ENCODE measurements at places on chromosomes 11 and 22. TPM values are rescaled to one million over a fixed set of nuclear protein-coding genes. Genes with fewer than 3 reads are reported as not detected.

DNA sequence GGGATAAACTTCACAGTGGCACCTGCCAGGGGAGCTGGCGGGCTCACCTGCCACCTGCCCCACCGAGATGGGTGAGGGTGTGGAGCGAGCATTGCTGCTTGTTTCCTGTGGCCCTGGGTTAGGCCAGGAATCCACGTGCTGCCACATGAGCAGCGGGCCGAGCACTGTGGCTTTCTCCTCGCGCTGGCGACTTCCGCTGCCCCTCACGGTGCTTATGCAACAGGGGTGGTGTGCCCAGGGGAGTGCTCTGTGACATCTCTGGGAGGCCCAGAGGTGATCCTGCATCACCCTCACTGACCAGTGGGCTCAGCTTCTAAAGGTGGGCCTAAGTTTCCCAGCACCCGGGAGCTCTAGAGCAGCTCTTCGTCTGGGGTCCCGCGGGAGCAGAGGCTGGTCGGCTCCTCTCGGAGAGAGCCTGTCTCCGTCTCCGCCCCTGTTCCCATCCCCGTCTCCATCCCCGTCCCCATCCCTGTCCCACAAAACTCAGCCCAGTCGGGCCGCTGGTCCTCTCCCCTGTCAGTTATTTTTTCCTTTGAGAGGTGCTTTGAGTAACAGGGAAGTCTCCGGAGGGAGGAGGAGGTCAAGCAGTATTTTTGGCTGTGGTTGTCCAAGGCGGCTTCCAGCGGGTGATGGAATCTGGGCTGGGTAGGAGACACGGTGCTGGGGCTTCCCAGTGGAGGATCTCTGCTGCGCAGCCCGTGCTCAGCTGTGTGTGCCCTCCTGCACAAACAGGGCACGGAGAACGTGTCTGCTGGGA is 42.5 kb downstream of the AP2A2 start:
- H3K4me3 ChIP-seq, result no peak overlapping the region
- no peaks in the 10 kb centered on the region for H3K4me1 ChIP-seq
- H3K27me3 ChIP-seq, result no peaks in the 10 kb centered on the region
- peaks cover 11% of the 10 kb centered on the region for H3K36me3 ChIP-seq
- DNase-seq, result no peak
- H3K27ac ChIP-seq, result no peak overlapping the region

- H3K36me3 ChIP-seq, result no peaks in the 10 kb centered on the region
- H3K27ac ChIP-seq, result no peak overlapping the region
- H3K4me1 ChIP-seq, result peaks cover 17% of the 10 kb centered on the region
- H3K27me3 ChIP-seq, result peaks cover 49% of the 10 kb centered on the region
Measured at GRCh38 chr11:125258291-125259032, 93.9 kb downstream of the PKNOX2 start.

DNA sequence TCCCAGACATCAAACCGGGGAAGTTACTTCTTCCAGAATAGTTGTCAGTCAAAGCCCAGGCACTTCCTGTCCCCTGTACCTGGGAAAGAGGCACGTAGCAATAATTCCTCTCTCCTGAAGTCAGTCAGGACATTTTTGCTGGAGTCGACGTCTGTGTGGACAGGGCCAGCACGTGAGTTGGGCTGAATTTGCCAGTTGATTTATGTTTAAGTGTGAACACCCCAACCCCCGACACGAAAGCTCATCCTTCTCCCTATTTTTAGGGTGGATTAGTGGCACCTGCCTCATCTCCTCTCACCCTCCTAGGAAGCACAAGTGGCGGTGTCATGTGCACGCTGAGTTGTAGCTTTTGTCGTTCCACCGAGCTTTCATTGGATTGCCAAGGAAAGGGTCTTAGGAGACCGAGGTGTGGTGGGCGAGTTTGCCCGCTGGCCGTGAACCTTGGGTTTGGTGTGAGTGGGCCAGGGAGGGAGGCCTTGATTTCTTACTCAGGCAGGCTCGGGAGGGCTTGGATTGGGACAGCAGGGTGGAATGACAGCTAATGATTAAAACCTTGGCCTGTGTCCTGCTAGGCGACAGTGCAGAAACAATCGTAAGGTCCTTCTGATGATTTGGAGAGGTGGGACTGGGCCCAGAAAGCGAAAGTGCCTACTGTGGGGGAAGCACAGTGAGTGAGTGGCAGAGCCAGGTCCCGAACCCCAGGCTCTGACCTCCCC is 87.0 kb upstream of the CRYBB3 start:
- H3K36me3 ChIP-seq, result no peaks in the 10 kb centered on the region
- H3K4me1 ChIP-seq, result peaks cover 9% of the 10 kb centered on the region
- H3K27me3 ChIP-seq, result no peaks in the 10 kb centered on the region
- DNase-seq, result no peak

GRCh38 chr11:47282462-47282861 is 12.5 kb downstream of the MADD start:
- no peak for DNase-seq

- H3K4me1 ChIP-seq, result peaks cover 29% of the 10 kb centered on the region
- no peak for DNase-seq
- H3K4me3 ChIP-seq, result no peak overlapping the region
- H3K36me3 ChIP-seq, result no peaks in the 10 kb centered on the region
- no peak overlapping the region for H3K27ac ChIP-seq
Measured at GRCh38 chr11:62926680-62927455, 5.7 kb upstream of the CHRM1 start.

GRCh38 chr11:131886201-131886600 is 515.8 kb downstream of the NTM start:
- no peak overlapping the region for H3K27ac ChIP-seq
- no peak overlapping the region for H3K4me3 ChIP-seq
- no peaks in the 10 kb centered on the region for H3K27me3 ChIP-seq
- no peak for DNase-seq
- peaks cover 14% of the 10 kb centered on the region for H3K4me1 ChIP-seq

GRCh38 chr22:30250661-30251267 is 4.2 kb upstream of the LIF start:
- no peak for DNase-seq
- H3K4me3 ChIP-seq, result no peak overlapping the region
- H3K36me3 ChIP-seq, result no peaks in the 10 kb centered on the region
- peaks cover 3% of the 10 kb centered on the region for H3K4me1 ChIP-seq

DNA sequence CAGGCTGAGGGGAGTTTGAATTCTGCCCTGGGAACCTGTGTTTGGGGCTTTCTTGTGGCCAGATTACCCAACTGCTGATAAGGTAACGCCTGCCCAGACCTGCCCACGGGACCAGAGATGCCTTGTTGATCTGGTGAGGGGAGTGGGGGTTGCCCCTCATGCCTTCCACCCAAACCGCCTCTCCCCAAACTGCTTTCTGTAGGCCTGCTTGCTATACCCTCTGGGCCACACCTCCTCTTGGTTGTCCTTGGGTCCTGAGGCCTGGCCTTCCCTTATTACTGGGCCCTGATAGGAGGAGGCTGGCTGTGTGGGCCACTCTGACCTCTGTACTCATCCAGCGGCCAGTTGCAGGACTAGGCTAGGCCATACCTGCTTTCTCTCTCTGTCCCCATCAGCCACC is 3.4 kb downstream of the P2RY2 start:
- no peak for DNase-seq
- H3K4me1 ChIP-seq, result no peaks in the 10 kb centered on the region
- H3K27me3 ChIP-seq, result peaks cover 13% of the 10 kb centered on the region

- H3K27ac ChIP-seq, result no peak overlapping the region
- no peak overlapping the region for H3K4me3 ChIP-seq
- no peaks in the 10 kb centered on the region for H3K36me3 ChIP-seq
- H3K27me3 ChIP-seq, result no peaks in the 10 kb centered on the region
- H3K4me1 ChIP-seq, result peaks cover 12% of the 10 kb centered on the region
Measured at GRCh38 chr11:44575288-44575672, 9.8 kb downstream of the CD82 start.

GRCh38 chr11:128705124-128705920 is 11.4 kb downstream of the FLI1 start:
- H3K4me1 ChIP-seq, result no peaks in the 10 kb centered on the region
- no peak for DNase-seq
- H3K4me3 ChIP-seq, result no peak overlapping the region
- H3K36me3 ChIP-seq, result no peaks in the 10 kb centered on the region
- H3K27ac ChIP-seq, result no peak overlapping the region

Gene CDKN1C
- total RNA-seq, result 108 TPM

DNA sequence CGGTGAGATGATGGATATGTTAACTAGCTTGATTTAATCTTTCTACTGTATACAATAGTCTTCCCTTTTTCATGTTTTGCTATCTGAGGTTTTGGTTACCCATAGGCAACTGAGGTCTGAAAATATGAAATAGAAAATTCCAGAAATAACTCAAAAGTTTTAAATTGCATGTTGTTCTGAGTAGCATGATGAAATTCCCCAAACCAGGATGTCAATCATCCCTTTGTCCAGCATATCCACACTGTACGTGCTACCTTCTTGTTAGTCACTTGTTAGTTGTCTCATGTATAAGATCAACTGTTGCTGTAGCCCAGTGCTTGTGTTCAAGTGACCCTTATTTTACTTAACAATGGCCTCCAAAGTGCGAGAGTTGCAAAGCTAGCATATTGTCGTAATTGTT is 21.2 kb upstream of the OR10W1 start:
- H3K4me1 ChIP-seq, result no peaks in the 10 kb centered on the region
- DNase-seq, result no peak
- H3K36me3 ChIP-seq, result no peaks in the 10 kb centered on the region
- no peak overlapping the region for H3K27ac ChIP-seq

DNA sequence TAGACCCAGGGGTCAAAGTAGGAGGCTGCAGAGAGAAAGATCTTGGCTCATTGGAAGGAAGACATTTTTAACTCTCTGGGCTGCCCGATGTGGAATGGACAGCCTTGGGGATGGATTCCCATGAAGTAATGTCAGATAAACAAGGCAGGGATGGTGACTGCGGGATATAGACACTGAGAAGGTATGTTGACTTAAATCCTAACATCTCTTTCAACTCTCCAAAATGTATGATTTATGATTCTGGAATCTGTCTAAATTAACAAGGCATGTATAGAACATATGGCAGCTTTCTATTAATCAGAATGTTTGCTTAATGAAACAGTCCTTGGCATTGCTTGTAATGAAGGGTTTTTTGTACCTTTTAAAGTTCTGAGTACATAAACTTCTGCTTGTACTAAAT is 56.1 kb upstream of the VSTM5 start:
- H3K27me3 ChIP-seq, result no peaks in the 10 kb centered on the region
- no peak overlapping the region for H3K4me3 ChIP-seq

DNA sequence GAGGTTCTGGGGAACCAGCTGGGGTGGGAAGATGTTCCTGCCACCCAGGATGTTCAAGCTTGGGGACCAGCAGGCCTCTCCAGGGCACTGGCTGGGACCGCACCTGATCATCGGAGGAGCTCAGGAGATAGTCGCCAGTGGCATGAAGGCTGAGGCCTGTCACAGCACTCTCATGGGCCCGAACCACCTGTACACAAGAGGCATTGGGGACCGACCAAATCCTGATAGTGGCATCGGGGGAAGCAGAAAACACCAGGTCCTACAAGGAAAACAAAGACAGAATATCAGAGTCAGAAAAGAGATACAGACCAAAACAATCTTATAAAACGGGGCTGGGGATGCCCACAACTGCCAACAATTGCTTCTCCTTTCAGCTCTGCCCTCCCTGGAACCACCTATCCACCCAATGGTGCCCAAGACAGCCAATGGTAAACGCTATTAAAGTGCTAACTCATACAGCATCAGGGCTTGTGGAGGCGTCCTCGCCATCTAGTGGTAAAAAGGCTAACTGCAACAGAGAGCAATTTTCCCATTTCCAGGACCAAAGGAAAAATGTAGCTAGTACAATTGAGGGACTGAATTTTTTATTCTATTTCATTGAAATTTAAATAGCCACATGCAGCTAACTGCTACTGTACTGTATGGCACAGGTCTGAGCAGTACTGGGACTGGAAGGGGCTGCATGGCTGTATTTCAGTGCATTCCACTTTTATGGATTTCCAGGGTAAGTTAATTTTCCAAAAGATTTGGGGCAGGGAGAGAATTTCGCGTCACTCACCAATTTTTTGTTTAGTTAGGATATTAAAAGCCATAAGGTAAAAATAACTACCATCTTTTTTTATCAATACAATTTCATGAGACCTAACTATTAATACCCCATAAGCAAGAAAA is 7.1 kb downstream of the PRPF19 start:
- H3K27me3 ChIP-seq, result no peaks in the 10 kb centered on the region
- no peak overlapping the region for H3K4me3 ChIP-seq
- DNase-seq, result peak; percentile 77
- H3K4me1 ChIP-seq, result no peaks in the 10 kb centered on the region
- no peak overlapping the region for H3K27ac ChIP-seq

Gene PKDREJ
- total RNA-seq, result 0.07 TPM

DNA sequence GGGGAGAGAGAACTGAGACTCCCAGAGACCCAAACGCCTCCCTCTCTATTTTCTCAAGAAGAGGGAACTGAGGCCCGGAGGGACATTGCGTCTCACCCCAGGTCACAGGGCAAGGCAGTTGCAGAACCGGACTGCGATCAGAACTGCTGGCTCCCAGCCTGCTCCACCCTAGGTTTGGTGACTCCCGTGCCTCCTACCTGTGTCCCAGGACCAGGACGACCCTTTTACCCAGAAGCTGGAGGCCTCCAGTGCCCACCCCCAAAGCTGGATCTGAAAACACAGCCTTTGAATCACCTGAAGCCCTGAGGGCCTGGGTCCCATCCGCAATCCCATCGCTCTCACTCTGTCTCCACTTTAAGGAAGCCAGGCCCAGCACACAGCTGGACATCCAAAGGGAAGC is 1.4 kb downstream of the GSTT4 start:
- DNase-seq, result no peak
- no peak overlapping the region for H3K4me3 ChIP-seq
- no peak overlapping the region for H3K27ac ChIP-seq

DNA sequence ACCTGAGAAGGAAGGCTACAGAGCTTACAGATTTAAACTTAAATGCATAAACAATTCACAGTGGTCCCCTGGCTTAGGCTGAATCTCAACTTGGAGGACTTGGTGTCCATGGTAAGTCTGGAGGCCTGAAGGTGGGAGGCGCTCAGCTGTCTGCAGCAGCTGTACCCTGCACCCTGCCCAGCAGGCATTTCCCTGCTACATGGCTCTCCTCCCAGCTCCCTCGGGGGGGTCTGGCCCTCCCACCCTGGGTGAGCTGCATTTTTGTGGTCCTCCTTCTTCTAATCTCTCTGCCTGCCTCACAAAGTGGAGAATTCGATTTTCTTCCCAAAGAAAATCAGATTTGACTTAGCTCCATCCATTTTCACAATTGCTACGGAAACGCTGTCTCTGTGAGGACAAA is 273.2 kb downstream of the KIRREL3 start:
- no peak overlapping the region for H3K4me3 ChIP-seq
- no peaks in the 10 kb centered on the region for H3K36me3 ChIP-seq
- no peaks in the 10 kb centered on the region for H3K27me3 ChIP-seq
- DNase-seq, result no peak

GRCh38 chr11:122269824-122270223 is 153.8 kb upstream of the BLID start:
- H3K4me3 ChIP-seq, result no peak overlapping the region
- no peak overlapping the region for H3K27ac ChIP-seq
- H3K4me1 ChIP-seq, result peaks cover 71% of the 10 kb centered on the region
- H3K27me3 ChIP-seq, result no peaks in the 10 kb centered on the region
- DNase-seq, result no peak

GRCh38 chr11:26134481-26135355 is 197.2 kb upstream of the ANO3 start:
- H3K27ac ChIP-seq, result no peak overlapping the region
- H3K4me3 ChIP-seq, result no peak overlapping the region
- H3K36me3 ChIP-seq, result no peaks in the 10 kb centered on the region
- peaks cover 11% of the 10 kb centered on the region for H3K27me3 ChIP-seq
- peak; percentile 18 for DNase-seq
- no peaks in the 10 kb centered on the region for H3K4me1 ChIP-seq

Gene MYBPC3
- total RNA-seq, result 489 TPM

Gene MYOD1
- total RNA-seq, result not detected

Gene PRRG4
- not detected for total RNA-seq

- H3K4me1 ChIP-seq, result no peaks in the 10 kb centered on the region
- H3K27me3 ChIP-seq, result no peaks in the 10 kb centered on the region
- H3K4me3 ChIP-seq, result no peak overlapping the region
Measured at GRCh38 chr22:48975886-48976285, 851.8 kb downstream of the BRD1 start.
